Endothelial cell of umbilical vein (primary cell): ENCODE measurements at places on chromosomes 5 and 9. TPM values are rescaled to one million over a fixed set of nuclear protein-coding genes. Genes with fewer than 3 reads are reported as not detected.
A peak's percentile ranks its signal among the peaks of the same experiment; 100 is the strongest.

SURF2 gene
- total RNA-seq: 9.3 and 10.6 TPM in 2 replicates

PPP2R2B gene
- total RNA-seq: not detected in 2 replicates

DNA sequence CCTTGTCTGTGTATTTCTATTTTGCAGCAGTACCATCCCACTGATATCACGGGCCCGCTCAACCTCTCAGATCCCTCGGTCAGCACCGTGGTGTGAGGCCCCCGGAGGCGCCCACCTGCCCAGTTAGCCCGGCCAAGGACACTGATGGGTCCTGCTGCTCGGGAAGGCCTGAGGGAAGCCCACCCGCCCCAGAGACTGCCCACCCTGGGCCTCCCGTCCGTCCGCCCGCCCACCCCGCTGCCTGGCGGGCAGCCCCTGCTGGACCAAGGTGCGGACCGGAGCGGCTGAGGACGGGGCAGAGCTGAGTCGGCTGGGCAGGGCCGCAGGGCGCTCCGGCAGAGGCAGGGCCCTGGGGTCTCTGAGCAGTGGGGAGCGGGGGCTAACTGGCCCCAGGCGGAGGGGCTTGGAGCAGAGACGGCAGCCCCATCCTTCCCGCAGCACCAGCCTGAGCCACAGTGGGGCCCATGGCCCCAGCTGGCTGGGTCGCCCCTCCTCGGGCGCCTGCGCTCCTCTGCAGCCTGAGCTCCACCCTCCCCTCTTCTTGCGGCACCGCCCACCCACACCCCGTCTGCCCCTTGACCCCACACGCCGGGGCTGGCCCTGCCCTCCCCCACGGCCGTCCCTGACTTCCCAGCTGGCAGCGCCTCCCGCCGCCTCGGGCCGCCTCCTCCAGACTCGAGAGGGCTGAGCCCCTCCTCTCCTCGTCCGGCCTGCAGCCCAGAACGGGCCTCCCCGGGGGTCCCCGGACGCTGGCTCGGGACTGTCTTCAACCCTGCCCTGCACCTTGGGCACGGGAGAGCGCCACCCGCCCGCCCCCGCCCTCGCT is 1.9 kb downstream of the LRRC26 start:
- DNase-seq: no peak

- no peak for DNase-seq
Measured at GRCh38 chr5:34625246-34625645, 30.9 kb upstream of the RAI14 start.

GRCh38 chr9:83538172-83538889 is at the start of gene FRMD3:
FRMD3 (minus strand) TSS chr9:83538401; CDS start chr9:83538231, 170 bp downstream.
- peak; percentile 66 for DNase-seq
